ENCODE measurements at places on chromosomes 4 and X.

- DNase-seq = no peak
These were observed at the start of gene DUSP21 for GRCh38 chrX:44843753-44844152. DUSP21 (plus strand) TSS chrX:44844021; CDS start chrX:44844133, 112 bp downstream.

DNA sequence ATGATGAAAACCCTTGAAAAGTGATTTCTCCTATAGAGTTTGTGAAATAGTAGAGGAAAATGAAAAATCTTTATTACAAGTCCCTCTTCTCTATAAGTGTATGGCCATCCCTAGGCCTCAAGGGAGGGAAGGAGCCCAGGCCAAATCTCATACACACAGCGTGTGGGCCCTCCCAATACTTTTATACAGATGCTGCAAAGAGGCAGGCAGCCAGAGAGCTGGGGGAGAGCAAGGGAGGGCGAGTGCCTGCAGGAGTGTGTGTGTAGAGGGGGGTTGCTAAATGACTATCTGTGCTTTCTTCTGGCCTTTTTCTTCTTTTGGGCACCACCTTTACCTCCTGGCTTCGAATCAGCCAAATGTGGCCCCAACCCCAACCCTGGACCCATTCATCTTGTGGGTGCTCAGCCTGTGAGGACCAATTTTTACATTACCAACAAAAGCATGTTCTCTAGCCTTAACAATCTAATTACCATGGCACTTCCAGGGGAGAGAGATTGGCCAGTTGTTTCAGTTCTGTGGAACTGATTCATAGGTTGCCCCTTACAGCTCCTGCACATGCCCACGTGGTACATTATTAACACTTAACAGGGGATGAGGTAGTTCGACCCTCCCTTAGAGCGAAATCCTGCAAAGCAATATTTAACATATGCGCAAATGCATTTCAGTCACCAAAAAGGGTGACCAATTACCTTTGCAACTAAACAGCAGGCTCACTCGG lies 2.0 kb downstream of the GPC3 start:
- DNase-seq = no peak

DNA sequence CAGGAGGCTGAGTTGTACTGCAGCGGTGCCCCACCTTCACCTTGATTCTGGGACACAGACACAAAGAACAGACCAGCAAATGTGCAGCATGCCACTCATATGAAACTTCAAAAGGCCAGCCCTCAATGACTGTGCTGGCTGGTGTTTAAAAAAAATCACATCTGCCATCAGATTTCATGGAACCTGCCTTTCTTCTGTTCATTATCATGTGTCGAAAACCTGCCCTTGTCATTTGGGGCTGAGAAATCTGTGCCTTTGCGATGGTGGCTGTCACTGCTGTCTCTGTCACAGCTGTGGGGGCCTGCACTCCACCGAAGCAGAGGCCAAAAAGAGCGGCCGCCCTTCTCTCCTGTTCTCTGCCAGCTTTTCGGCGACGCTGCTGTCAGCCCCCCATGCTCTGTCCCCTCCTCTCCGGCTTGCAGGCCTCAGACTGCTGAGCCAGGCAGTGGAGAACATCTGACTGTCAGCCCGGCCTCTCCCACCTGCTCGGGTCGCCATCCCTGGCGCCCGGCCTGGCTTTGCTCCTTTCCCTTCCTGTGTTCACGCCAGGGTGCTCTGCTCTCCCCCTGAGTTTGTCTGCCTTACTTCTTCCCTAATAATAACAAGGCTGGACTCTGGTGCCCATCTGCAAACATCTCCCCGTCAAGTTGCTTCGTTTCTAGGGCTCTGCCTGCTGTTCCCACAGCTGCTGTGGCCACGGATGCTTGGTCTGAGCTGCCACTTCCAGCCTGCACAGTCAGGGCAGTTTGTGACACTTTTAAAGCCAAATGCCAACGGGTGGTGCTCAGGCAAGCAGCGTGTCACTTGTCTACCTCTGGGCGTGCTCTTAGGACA lies 355.2 kb downstream of the UNC5C start:
- no peak for DNase-seq

DNA sequence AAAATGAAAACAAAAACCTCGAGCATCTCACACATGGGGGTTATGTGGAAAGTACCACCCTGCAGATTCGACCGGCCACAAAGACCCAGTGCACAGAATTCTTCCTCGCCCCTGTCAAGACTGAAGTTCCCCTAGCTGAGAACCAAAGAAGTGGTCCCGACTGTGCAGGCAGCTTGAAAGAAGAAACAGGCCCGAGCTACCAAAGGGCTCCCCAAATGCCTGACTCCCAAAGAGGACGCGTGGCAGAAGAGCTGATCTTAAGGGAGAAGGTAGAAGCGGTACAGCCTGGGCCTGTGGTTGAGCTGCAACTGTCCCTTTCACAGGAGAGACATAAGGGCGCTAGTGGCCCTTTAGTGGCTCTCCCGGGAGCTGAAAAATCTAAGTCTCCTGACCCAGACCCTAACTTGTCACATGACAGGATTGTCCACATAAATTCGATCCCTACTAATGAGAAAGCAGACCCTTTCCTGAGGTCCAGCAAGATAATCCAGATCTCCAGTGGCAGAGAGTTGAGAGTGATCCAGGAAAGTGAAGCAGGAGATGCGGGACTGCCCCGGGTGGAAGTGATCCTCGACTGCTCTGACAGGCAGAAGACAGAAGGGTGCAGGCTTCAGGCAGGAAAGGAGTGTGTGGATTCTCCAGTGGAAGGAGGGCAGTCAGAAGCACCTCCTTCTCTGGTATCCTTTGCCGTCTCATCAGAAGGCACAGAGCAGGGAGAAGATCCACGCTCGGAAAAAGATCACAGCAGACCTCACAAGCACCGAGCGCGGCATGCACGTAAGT lies 108.8 kb upstream of the MYOZ2 start:
- DNase-seq = no peak

GRCh38 chr4:66736606-66737005 lies 808.7 kb downstream of the CENPC start:
- DNase-seq = no peak

- DNase-seq = no peak
These were observed 363.2 kb downstream of the IL15 start for GRCh38 chr4:141999446-142000143.

DNA sequence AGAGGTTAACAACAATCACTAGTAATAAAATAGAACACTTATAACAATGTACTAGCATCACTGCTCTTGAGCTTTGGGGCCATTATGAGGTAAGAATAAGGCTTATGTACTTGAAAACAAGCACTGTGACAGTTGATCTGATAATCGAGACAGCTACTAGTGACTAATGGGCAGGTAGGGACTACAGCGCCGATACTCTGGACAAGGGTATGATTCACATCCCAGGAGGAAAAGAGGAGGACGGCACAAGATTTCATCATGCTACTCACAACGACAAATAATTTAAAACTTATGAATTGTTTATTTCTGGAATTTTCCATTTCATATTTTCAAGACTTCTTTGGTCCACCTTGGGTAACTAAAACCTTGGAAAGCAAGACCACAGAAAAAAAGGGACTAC lies 62.3 kb downstream of the FAM184B start:
- DNase-seq = no peak

- peak; percentile 3 for DNase-seq
These were observed 533.9 kb downstream of the FSTL5 start for GRCh38 chr4:161629694-161630441.

DNA sequence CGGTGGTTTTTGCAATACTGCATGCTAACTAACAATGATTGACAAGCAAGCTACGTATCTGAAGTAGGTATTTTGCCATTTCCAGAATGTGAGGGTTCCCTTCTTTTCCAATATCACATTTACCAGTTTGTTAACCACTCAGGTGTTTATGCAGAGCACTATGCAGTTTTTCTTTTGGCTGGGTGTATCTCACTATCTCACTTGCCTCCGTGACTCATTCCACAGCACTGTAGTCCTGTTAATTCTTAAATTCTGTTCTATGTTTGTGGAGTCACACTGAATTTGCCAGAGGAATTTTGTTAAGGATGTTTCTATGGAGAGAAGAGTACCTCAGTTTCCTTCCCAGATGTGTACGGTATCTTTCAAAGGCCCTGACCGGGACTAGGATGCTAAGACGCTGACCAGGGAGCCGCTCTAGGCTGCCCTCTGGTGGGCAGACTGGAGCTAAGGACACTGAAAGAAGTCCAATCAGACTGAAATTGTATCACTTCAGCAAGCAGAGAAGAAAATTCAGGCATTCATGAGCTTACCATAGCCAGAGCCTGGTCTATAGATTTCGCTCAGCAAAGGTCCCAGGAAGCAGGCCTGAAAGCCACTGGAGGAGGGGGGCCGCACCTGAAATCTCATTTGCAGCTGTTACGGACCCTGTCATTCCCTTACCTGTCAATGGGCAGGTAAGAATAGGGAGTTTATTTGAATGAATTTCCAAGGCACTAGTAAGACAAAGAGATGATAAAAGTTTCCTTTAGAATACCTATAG lies 388.4 kb upstream of the SPOCK3 start:
- DNase-seq = peak; percentile 78

DNA sequence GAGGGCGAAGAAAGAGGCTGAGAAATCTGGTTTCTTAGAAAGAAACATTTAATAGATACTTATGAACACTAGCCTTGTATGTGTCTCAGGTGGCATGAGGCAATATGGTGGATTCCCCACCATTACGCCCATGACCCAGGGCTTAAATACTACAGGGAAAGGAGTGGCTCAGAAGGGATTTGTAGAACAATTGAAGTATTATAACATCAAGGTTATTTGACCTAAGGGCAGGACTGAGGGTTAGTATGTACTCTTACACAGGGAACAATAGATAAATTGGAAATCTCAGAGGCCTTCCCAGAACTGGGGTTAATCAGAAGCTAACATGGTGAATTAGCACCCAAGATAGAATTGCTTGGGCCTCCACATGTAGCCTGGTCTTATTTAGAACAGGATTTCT lies 11.0 kb upstream of the USP46 start:
- no peak for DNase-seq

All from nephron progenitor cell (in vitro differentiated cells).